ENCODE measurements at places on chromosomes 6 and 20.

GRCh38 chr6:16320533-16321340, 82.3 kb downstream of the GMPR start:
- DNase-seq: no peak

- DNase-seq: no peak
Measured at GRCh38 chr6:50236164-50236563, 186.4 kb upstream of the DEFB112 start.

GRCh38 chr20:38242848-38243708, 17.5 kb downstream of the KIAA1755 start:
- peak; percentile 31 for DNase-seq

DNA sequence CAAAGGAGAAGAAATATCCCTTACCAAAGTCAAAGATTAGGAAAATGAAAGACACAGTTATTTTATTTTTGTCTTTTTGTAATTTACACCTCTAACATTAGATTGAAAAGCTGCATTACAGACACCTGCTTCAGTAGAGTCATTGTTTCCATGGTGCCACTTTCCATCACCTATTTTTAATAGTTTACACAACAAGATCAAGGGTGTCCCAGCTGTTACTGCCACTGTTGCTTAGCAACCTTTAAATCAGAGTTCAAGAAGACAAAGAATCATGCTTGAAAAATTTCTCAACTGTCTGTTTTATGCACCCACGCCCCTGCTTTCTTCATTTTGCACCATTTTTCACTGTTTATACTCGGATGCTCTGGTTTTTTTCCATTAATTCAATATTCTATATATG, 668.2 kb upstream of the GJE1 start:
- DNase-seq: no peak

- no peak for DNase-seq
Measured at GRCh38 chr20:63699466-63700198, 3.2 kb downstream of the TNFRSF6B start.

Data from HepG2 (cell line).